Activated CD4-positive, alpha-beta memory T cell treated with anti-CD3 and anti-CD28 coated beads for 36 hours (primary cell): ENCODE measurements at places on chromosomes 3 and 15. TPM values are rescaled to one million over a fixed set of nuclear protein-coding genes. Genes with fewer than 3 reads are reported as not detected.

ALPK3 gene
- 0.10 TPM for total RNA-seq

CMC1 gene
- 27.5 TPM for total RNA-seq

CLDN16 gene
- not detected for total RNA-seq

RFC4 gene
- total RNA-seq, result 118 TPM

DISP2 gene
- 0.05 TPM for total RNA-seq

PTH1R gene
- not detected for total RNA-seq

TMEM207 gene
- total RNA-seq, result not detected

TEX264 gene
- 44.9 TPM for total RNA-seq

DYNC1LI1 gene
- total RNA-seq, result 35.2 TPM

RAD51 gene
- 67.1 TPM for total RNA-seq

ACTC1 gene
- total RNA-seq, result not detected

MYO5C gene
- 0.50 TPM for total RNA-seq

FANCD2OS gene
- not detected for total RNA-seq

GALNT15 gene
- total RNA-seq, result not detected

GUCA1C gene
- not detected for total RNA-seq

PPP1R14D gene
- total RNA-seq, result not detected

XCR1 gene
- not detected for total RNA-seq

NR2E3 gene
- total RNA-seq, result not detected

RARRES1 gene
- total RNA-seq, result not detected

UROC1 gene
- total RNA-seq, result not detected

GREM1 gene
- not detected for total RNA-seq

TPRG1 gene
- total RNA-seq, result 11.4 TPM

VEPH1 gene
- not detected for total RNA-seq

PTX3 gene
- 0.10 TPM for total RNA-seq

CCDC33 gene
- not detected for total RNA-seq

AMIGO3 gene
- not detected for total RNA-seq

SCAANT1 gene
- not detected for total RNA-seq

OR5K2 gene
- total RNA-seq, result not detected

NMD3 gene
- total RNA-seq, result 65.8 TPM
